ENCODE measurements at places on chromosomes 7 and 10. TPM values are rescaled to one million over a fixed set of nuclear protein-coding genes. Genes with fewer than 3 reads are reported as not detected.

- DNase-seq: no peak
Observed at GRCh38 chr7:8205537-8205936, 56.4 kb downstream of the ICA1 start.

Gene CPN1
- total RNA-seq: not detected

DNA sequence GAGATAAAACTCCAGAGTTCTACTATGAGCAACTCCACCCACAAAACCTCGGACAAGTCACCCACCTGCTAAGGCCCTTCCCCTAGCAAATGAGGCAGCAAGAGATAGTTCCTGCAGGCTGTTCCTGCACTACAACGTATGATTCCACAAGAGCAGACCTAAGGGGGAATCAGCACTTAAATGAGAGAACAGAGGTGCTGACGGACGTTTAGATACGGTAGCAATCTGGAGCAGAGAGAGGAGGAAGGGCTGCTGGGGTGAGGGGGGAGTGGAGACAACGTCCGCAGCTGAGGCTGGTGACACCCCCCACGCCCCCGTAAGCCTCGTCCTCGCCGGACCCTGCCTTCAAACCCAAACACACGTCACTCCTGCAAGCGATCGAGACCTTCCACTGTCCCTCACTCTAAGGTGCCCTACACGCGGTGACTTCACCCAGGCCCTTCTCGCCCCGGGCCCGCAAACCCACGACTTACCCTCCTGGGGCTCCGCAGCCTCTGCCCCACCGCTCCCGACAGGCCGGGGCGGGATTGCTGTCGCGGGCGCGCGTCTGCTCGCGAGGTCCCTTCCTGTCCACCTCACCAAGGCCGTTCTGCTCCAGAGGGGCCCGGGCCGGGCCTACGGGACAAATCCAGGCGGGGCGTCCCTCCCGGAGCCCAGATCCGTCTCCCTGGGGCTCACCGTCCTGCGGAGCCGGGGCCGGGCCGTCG is 635 bp downstream of the ZNF12 start:
- no peak for DNase-seq

GRCh38 chr10:47261121-47261520 is 38.9 kb upstream of the GDF10 start:
- no peak for DNase-seq

Gene TMEM236
- total RNA-seq: 53.0 TPM

Gene FKBP6
- not detected for total RNA-seq

GRCh38 chr7:140165422-140165821 is 11.4 kb downstream of the KDM7A start:
- no peak for DNase-seq

GRCh38 chr7:22109761-22110160 is 164.1 kb upstream of the CDCA7L start:
- no peak for DNase-seq

DNA sequence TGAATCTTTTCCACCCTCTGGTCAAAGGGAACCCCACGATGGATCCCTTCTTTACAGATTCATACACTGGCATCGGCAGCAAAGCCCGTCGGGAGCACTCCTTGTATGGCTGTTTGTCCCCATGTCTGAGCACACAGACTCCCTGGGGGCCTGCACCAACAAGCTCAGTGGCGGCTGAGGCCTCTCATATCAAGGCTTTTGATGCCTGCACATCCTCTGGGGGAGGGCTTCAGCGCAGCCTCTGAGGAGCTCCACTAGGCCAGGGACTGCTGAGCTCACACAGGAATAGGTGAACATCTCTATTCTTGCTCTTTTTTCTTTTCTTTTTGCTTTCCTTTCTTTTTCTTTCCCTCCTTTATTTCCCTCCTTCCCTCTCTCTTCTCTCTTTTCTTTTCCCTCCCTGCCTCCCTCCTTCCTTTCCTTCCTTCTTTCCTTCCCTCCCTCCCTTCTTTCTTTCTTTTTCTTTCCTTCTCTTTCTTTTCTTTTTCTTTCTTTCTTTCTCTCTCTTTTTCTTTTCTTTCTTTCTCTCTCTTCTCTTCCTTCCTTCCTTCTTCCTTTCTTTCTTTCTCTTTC is 174.6 kb downstream of the CCDC3 start:
- no peak for DNase-seq

Gene AGBL3
- total RNA-seq: 0.64 TPM
